ENCODE measurements at places on chromosomes 1 and 21. TPM values are rescaled to one million over a fixed set of nuclear protein-coding genes. Genes with fewer than 3 reads are reported as not detected.

HSF2BP gene
- 0.57 TPM for total RNA-seq

TNFSF18 gene
- total RNA-seq = not detected

FAM72D gene
- 18.1 TPM for total RNA-seq

CLDN14 gene
- total RNA-seq = not detected

MRTO4 gene
- total RNA-seq = 60.4 TPM

- no peak for DNase-seq
These were observed 174.2 kb downstream of the TNR start for GRCh38 chr1:175569117-175569743.

- DNase-seq = no peak
These were observed 10.2 kb upstream of the OR10J4 start for GRCh38 chr1:159421821-159422220.

- DNase-seq = peak; percentile 71
These were observed 43.3 kb downstream of the PTPRC start for GRCh38 chr1:198681831-198682759.

DNA sequence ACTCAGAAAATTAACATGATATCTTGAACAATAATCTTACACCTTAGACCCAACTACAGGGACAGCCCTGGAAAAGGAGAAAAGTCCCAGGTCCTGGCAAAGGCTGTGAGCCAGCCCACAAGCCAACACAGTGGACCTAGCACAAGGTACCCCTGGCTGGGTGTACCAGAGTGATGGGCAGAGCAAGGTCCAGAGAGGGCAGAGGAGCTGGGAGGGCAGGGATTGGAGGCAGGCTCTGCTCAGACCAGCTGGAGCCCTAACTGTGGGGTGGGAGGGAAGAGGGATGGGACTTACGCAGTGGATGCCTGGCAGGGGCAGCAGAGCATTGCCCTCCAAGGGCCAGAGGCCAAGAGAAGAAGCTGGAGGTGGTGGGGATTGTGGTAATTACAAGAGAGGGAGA lies 101.6 kb downstream of the KCND3 start:
- no peak for DNase-seq

GRCh38 chr1:159261721-159262494 lies 40.2 kb upstream of the FCER1A start:
- DNase-seq = no peak

GRCh38 chr1:190963321-190963720 lies 485.7 kb upstream of the BRINP3 start:
- DNase-seq = no peak

DNA sequence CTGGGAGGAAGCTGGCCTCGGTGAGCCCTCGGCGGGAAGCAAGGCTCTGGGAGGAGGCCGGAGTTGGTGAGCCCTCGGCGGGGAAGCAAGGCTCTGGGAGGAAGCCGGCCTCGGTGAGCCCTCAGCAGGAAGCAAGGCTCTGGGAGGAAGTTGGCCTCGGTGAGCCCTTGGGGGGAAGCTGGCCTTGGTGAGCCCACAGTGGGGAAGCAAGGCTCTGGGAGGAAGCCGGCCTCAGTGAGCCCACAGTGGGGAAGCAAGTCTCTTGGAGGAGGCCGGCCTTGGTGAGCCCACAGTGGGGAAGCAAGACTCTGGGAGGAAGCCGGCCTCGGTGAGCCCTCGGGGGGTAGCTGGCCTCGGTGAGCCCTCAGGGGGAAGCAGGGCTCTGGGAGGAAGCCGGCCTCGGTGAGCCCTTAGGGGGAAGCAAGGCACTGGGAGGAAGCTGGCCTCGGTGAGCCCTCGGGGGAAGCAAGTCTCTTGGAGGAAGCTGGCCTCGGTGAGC lies 36.0 kb downstream of the KRTAP10-1 start:
- no peak for DNase-seq

DNA sequence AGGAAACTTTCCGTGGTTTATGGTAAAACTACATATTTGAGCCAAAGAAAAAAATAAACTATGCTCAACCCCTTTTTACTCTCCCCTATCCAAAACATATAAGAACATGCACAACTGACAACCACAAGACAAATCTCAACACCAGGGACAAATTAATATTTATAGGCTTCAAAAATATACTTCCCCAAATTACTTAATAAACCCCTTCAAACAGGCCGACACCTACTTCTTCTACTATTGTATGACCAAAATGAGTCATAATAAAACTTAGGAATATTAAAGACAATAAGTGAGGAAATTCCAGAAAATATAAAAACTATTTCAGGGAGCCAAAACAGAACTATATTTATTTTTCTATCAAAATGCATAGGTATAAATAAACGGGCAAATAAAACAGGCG lies 71.5 kb downstream of the TGFBR3 start:
- no peak for DNase-seq

DNA sequence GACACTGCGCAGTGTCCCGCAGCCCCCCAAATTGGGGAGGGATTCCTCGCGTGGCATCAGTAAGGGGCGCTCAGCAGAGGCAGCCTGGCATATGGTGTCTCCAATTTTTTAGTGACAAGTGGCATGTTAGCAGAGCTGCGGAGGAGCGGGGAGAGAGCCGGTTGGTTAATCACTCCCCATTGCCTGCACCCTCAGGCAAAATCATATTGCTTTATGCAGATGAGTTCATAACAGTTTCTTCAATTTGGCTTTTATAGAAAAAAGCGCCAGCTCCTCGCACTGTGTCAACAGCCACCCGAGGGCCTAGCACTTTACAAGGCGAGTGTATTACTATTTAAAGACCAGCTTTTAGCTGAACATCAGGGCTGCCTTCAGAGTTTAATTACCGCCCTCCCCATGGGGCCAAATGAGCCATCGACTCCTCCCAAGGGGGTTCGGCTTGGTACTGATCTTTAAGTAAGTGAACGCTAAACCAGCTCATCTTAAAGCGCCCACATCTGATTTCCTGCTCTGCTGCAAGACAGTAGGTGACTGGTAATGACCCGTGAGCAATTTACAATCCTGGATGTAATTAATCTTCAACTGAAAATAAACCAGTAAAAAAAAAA lies 298.9 kb downstream of the DSCAM start:
- no peak for DNase-seq

DNA sequence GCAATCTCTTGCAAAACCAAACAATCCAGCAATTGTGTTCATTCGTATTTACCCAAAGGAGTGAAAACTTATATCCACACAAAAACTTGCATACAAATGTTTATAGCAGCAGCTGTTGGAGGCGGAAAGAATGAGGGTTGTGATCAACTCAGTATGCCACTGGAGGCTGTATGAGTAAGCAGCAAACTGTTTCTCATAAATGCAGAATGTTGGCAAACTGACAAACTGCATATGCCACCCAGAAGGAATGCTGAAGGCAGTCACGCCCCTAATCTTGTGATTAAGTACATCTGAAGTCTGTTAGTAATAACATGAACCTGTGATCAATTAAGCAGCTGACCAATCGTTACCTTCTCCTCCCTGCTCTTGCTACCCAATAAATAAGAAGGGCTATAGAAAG lies 60.5 kb upstream of the CR2 start:
- DNase-seq = no peak

DNA sequence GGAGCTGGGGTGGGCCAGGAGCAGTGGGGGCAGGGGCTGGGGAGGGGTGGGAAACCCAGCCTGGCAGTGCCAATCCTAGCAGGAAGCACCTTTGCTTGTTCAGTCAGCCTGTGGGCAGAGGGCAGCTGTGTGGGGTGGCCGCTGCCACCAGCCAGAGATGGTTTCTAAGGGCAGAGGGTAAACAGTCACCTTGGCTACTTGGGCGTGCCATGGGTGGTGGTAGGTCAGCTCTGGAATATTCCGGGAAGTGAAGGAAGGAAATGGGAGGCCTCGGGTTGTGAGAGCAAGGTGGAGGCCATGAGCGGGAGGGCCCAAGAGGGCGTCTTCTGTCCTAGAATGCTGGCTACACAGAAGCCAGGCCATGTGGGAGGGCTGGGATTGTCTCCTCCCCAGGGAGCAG lies 20.7 kb upstream of the WNT4 start:
- DNase-seq = no peak

DNA sequence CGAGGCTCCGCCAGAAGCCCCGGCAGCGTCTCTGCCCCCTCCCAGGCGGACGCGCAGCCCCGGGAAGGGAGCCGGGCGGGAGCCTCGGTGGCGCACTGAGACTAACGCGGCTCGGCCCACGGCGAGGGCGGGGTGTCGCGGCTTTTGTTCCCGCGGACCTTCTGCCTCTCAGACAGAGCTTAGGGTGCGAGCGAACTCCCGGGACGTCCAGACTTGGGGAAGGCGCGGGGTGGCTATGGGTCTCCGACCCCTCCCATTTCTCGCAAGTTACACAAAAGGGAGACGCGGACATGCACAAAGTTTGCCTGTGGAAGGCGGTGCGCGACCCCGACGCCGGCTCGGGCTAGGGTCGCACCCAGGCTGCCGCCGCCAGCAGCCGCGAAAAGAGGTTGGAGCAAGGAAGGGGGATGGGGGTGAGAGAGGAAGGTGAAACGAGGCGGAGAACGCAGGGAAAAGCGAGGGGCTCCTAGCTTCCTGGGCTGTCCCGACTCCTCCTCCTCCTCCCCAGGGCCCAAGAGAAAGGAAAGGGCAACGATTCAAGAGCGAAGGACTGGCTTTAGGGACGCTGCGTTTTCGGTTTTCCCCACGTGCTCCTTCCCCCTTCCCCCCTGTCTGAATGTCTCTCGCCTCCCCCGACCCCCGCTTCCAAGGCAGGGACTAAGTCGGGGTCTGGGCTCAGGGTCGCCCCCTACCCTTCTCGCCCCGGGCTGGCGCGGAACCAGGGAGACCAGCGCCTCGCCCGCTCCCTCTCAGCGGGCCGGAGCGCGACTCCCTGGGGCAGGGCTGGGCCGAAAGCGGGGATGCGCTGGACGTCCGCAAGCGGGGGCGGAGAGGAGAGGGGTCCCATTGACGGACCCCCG lies 729 bp downstream of the APP start:
- DNase-seq = peak; percentile 62

DNA sequence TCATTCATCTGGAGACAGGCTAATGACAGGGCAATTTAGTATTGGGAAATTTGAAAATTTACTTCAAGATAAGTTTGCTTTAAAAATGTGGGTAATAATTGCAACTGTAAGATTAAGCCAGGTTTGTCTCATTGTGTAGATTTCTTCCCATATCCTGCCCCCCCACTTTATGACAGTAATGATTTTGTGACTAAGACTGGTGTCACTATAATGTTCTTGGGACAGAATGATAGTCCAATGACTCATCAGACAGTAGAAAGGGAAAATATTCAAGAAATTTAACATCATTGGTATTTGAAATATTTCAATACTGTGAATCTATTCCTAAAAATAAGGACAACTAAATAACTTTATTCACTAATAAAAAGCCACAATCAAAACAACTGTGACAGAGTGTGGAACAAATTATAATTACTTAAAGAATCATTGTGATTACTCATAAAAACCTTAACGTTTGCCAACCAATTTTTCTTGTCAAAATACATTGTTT lies 36.7 kb downstream of the FH start:
- DNase-seq = no peak

Measured in activated naive CD4-positive, alpha-beta T cell treated with anti-CD3 and anti-CD28 coated beads, Interleukin-2, amount 50 U/mL, for 72 hours (primary cell).